ENCODE measurements at places on chromosomes 7 and 10. TPM values are rescaled to one million over a fixed set of nuclear protein-coding genes. Genes with fewer than 3 reads are reported as not detected.

NACAD gene
- polyA plus RNA-seq: 1.5 TPM

PGAM2 gene
- polyA plus RNA-seq: 1.5 TPM

GRCh38 chr10:129764901-129765663, 199.0 kb downstream of the EBF3 start:
- H3K36me3 ChIP-seq: no peaks in the 10 kb centered on the region
- no peaks in the 10 kb centered on the region for H3K27me3 ChIP-seq
- peaks cover 10% of the 10 kb centered on the region for H3K4me1 ChIP-seq
- H3K27ac ChIP-seq: no peak overlapping the region
- DNase-seq: no peak
- H3K4me3 ChIP-seq: no peak overlapping the region

DNA sequence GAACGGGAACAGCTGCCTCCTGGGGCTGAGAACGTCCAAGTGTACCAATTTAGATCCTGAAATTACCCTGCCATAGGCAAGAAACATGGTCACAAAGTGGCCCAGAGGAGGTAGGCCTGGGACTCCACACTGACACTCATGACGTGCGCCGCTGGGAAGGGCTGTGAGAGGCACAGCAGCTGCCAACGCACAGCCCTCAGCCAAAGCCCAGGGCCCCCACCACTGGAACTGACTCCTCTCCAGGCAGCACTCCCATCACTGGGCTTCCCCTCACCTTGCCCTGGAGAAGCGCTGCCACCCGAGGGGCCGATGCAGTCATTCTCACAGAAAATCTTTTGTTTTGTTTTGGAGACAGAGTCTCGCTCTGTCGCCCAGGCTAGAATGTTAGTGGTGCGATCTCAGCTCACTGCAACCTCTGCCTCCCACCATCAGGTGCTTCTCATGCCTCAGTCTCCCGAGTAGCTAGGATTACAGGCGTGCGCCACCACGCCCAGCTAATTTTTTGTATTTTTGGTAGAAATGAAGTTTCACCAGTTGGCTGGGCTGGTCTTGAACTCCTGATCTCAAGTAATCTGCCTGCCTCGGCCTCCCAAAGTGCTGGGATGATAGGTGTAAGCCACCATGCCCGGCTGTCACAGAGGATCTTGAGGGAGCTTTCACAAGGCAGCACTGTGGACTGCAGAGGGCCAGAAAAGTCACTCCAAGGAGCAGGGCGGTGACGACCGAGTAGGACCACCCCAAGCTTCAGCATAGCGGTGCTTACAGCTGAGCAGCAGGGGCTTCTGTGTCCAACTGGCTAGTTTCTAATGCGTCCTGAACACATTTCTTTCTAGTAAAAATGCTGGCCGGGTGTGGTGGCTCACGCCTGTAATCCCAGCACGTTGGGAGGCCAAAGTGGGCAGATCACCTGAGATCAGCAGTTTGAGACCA, 13.5 kb downstream of the GUSB start:
- no peaks in the 10 kb centered on the region for H3K4me1 ChIP-seq
- H3K27me3 ChIP-seq: no peaks in the 10 kb centered on the region
- H3K36me3 ChIP-seq: peaks cover 25% of the 10 kb centered on the region
- no peak for DNase-seq
- H3K27ac ChIP-seq: no peak overlapping the region
- H3K4me3 ChIP-seq: no peak overlapping the region

DNA sequence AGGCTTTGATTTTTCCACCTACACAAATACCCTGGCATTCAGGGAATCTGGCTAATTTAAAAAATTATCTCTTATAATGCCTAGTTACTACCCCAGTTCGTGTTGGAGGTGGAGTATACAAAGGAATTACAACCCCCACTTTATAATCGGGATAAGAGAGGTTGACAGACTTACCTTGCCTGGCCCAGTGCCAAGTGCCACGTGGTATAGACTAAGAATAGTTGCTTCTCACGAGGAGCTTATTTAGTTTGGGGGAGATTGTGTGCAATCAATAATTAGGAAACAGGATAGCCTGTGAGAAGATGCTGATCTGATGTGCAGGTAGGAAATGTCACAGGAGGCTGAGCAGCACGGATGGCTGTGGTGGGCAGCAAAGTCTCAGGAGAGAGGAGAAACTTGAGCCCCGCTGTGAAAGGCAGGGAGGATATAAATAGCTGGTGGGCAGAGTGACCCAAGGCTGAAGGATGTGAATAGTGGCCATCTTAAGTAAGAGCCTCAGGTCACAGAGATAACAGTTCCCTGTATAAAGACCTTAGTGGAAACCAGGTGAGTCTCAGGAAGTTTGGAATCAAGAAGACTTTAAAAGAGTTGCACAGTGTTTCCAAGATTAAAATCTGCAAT, 11.3 kb upstream of the ATXN7L1 start:
- no peaks in the 10 kb centered on the region for H3K27me3 ChIP-seq
- DNase-seq: no peak
- H3K36me3 ChIP-seq: peaks cover 5% of the 10 kb centered on the region
- H3K27ac ChIP-seq: no peak overlapping the region
- H3K4me1 ChIP-seq: peaks cover 9% of the 10 kb centered on the region
- no peak overlapping the region for H3K4me3 ChIP-seq

DNA sequence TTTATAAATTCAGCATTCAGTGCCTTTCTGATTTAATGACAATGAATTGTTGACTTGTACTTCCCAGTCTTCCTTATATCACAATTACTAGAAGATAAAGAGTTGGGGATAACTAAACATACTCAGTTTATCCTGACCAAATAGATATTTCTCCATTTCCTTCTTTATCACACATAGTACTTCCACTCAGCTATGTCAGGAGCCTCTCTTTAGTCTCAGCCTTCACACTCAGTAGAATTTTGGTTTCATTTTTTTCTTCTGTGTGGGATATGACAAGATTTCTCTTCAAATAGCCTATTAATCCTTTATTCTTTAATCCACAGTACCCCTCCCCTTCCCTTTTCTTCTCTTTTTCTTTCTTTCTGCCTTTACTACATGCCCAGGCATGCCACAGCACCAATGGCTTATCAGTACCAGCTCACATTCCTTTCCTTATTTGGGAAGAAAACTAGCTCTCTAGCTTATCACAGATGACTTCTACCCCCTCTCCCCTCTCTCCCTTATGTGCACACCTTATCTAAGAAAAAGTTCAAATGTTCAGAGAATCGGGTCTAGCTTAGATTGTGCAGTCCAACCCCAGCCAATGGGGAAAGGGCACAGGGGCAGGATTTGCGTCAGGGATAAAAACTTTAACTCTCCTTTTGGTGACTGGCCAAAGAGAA, 109.0 kb downstream of the PHF14 start:
- H3K27ac ChIP-seq: peak overlapping the region; percentile 62
- peaks cover 36% of the 10 kb centered on the region for H3K36me3 ChIP-seq
- H3K27me3 ChIP-seq: no peaks in the 10 kb centered on the region
- H3K4me3 ChIP-seq: no peak overlapping the region
- no peaks in the 10 kb centered on the region for H3K4me1 ChIP-seq

GRCh38 chr7:2892549-2892948, 48.4 kb upstream of the GNA12 start:
- H3K4me1 ChIP-seq: no peaks in the 10 kb centered on the region
- H3K27ac ChIP-seq: no peak overlapping the region
- no peaks in the 10 kb centered on the region for H3K36me3 ChIP-seq
- DNase-seq: no peak
- H3K4me3 ChIP-seq: no peak overlapping the region

Data from SK-N-SH (cell line).